ENCODE measurements at places on chromosomes 7 and 10.

DNA sequence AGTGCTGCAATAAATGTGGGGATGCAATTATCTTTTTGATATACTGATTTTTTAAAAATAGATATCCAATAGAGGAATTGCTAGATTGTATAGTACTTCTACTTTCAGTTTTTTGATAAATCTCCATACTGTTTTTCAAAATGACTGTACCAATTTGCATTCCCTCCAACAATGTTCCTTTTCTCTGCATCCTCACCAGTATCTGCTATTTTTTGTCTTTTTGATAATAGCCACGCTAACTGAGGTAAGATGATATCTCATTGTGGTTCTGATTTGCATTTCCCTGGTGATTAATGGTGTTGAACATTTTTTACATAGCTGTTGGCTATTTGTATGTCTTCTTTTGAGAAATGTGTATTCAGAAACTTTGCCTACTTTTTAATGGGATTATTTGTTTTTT is 217.7 kb upstream of the MTPN start:
- no peak for DNase-seq

DNA sequence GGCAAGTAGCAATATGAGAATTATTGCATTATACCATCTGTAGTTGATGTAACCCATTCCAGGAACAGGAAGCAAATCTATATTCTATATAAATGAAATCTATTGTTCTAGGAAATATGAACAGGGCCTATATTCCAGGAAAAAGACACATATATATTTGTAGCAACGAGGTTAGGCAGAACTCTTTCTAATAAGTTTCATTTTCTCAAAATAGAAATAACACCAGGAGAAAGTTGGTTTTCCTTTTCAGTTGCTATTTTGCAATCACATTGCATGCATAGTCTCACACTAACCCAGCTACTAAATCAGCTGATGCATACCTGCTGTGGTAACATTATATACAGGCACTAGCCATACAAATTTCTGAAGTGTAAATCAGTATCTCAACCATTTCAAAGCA is 6.2 kb upstream of the IFIT2 start:
- DNase-seq: no peak

GRCh38 chr10:50397312-50398140 is 146.2 kb upstream of the ASAH2 start:
- DNase-seq: no peak

- no peak for DNase-seq
These were observed 958.0 kb upstream of the PHF14 start for GRCh38 chr7:10015687-10016086.

DNA sequence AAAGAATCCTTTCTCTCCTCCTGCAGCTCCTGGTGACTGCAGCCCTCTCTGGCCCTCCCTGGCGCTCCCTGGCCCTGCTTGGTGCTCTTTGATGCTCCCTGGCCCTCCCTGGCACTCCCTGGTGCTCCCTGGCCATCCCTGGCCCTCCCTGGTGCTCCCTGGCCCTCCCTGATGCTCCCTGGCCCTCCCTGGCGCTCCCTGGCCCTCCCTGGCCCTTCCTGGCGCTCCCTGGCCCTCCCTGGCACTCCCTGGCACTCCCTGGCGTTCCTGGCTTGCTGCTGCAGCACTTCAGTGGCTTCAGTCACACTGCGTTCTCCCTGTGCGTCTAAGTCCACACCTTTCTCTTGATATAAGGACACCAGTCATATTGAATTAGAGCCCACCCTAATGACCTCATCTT is 15.2 kb upstream of the FGFR2 start:
- DNase-seq: no peak

DNA sequence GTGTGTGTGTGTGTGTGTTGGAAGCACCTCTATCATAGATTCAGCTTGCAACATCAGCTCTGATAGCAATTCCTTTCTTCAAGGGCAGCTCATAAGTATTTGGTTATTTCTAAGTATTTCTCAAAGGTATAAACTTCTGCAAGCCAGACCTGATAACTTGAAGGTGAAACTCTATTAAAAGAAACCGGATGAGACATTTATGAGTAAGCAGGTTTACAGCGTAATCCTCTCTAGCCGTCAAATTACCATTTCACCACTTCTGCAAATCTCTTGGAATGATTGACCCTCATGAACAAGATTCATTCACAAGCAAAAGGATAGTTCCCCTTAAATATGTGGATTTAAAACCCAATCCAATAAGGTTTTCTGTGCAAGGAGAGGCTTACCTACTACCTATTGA is 23.1 kb downstream of the PDE1C start:
- DNase-seq: no peak

GRCh38 chr10:120897343-120897742 is 46.2 kb downstream of the WDR11 start:
- DNase-seq: no peak

DNA sequence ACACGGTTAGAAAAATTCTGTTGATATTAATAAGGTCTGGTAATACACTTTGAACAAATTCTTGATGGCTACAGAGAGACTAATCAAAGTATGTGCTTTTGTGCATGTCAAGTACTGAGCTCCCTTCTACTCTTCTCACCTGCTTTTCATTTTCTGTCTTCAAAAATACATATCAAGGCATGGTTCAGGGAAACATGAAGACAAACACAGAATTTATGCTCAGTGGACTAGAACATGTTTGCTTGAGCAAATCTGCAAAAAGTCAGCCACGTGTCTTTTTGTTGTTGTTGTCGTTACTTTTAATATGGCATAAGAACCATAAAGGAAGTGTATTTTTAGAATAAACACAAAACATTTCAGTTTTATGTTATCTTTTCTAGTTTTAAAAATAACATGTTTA is 21.9 kb downstream of the CDK13 start:
- DNase-seq: no peak

DNA sequence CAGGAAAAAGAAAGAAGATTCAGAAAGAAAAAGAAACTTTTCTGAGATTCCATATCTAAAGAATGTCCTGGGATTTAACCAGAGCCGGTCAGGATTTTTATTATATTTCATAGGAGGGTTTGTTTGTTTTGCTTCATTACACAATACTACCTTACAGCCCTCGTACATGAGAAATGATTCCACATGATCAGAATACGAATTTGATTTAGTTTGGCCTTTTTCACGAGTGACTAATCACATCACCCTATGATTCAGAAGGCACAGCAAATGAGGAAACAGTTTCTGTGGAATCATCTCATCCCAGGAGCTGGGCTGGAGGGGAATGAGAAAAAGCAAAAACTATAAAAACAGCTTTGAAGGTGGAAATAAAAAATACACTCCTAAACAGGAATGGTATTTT is 54.7 kb upstream of the VWC2 start:
- no peak for DNase-seq

DNA sequence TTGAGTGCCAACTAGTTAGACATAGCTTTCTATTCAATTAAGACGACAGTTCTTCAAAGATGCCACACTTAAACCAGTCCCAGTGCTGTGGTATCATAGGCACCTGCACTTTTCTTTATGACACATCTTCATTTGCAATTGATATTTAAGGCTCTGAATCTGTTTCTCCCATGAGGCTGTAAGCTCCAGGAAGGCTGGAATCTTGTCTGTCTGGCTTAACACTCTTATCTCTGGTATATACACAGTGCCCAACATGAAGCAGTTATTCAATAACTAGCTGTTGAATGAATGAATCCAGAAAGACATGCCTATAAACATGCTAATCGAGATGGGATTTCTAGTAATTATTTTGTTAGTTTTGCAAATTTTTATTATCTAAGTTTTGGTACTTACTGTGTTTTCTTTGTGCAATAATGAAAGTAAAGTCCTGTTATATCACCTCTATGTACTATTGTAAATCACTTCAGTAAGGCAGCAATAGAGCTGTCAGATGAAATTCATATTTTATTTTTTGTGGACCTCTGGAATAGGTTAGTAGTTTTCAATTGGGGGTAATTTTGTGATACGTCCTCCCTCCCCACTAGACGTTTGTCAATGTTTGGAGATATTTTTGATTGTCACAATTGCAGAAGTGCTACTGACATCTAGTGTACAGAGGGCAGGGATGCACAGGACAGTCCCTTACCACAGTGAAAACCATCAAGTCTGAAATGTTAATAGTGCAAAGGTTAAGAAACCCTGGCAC is 51.3 kb upstream of the STEAP4 start:
- DNase-seq: no peak

- no peak for DNase-seq
These were observed 72.8 kb downstream of the PRKCQ start for GRCh38 chr10:6507311-6507710.

- DNase-seq: no peak
These were observed 12.1 kb downstream of the SLC16A12 start for GRCh38 chr10:89523274-89523673.

- DNase-seq: no peak
These were observed 51.3 kb downstream of the MDFIC start for GRCh38 chr7:114973147-114973546.

DNA sequence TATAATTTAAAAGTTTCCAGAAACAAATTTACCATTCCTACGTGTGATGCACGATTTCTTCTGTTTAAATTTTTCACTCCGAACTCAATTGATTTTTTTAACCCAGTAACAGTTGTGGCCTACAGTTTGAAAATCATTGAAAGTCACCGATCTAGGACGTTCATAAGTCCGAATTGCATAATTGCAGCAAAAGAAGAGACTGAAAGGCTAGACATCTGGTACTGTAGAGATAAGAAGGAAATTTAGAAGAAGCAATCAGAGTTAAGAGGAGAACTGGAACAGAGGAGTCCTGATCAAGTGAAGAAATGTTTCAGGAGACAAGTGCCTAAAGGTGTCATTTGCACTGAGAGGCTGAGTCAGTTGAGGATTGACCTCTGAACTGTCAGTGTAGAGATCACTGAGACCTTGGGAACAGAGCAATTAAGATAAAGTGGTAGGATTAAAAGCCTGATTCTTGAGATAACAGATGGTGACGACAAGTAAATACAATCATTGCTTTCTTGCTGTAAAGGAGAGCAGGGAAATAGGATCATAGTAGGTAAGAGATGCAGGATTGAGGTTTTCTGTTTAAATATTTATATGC is 73.5 kb downstream of the ZFAND4 start:
- DNase-seq: no peak

- no peak for DNase-seq
These were observed 16.0 kb downstream of the SFTPD start for GRCh38 chr10:79932841-79933379.

DNA sequence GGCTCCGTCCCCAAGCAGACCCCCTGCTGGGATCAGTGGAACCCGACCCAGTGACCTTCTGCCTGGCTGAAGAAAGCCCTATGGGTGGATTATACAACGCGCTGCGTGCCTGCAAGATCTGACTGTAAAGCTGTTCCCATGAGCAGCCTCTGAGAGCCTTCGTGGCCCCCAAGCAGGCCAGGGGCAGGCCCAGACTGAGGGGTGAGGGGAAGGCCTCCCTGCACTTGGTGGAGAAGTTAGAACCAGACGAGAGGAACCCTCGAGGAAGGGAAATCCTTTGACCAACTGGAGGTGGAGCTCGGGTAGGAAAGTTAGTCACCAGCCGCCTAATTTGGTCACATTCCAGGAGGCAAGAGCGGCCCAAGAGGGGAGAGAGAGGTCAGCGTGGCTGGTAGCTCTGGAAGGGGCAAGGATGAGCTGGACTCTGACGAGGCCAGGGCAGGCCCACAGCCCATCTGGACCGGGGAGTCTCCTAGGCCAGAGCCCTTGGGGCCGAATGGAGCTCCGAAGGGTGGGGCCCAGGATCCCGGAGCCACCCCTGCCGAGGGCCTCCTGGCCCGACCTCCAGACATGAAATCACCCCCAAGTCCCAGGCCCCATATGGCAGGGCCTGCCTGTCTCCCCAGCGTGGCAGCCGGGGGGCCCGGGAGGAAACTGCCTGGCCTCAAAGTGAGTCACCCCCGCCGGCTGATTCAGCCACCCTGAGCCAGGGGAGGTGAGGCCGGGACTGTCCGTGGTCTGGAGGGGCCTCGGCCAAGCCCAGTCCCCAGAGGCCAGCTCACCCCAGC is 23.3 kb upstream of the PDGFA start:
- DNase-seq: no peak

DNA sequence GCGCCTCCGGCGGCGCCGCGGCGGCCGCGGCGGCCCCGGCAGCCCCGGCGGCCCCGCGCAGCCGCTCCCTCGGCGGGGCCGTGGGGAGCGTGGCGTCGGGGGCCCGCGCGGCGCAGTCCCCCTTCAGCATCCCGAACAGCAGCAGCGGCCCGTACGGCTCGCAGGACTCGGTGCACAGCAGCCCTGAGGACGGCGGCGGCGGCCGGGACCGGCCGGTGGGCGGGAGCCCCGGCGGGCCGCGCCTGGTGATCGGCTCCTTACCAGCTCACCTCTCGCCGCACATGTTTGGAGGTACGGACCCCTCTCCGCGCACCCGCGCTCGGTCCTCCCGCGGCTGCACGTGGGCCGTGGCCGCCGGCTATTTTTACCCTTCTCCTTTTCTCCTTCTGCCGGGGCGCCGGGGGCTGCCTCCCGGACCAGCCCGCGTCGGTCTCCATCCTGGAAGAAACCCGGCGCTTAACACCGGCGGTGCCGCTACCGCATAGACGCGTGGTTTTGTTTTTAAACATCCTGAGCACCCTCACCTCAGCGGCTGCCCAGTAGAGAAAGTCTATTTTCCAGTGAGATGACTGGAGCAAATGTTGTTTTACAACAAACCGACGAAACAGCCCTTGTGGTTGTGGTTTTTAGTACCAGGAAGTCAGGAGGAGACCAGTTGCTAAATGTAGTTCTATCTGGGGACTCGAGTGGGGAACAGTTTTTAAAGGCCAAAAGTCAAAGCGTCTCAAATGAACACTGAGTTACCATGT is 1.3 kb downstream of the ZNRF2 start:
- DNase-seq: peak; percentile 55

DNA sequence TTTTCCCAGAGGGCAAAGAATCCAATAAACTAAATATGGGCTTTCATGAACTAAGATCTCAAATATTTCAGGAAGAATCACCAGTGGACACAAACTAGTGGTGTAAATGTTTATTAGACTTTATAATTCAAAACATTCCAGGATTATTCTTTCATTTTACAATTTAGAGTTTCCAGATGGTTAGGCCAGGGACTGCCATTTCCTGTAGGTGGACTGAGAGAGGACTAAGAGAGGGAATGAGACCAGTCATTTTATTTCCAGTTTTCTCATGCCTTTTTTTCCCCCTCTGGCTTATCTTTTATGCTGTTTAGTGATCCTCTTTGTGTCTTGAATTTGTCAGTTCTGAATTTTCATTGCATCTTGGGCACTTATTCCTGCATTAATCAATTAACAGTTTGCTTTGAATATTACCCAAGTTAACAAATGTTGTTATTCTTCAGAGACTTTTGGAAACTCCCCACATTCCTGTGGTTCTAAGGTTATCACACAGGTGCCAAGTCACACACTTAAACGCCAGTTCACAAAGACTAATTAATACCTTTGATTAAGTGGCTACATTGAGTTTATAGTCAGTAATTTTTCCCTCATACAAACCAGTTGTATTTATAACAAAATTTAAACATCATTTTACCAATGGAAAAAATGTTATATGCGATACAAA is 12.3 kb downstream of the CISD1 start:
- DNase-seq: no peak
